Natural killer cell treated with Interleukin-12 subunit alpha and Interleukin-12 subunit beta and Interleukin-15 and Interleukin-18, amount 100 ng/mL, for 72 hours (primary cell): ENCODE measurements at places on chromosomes 1 and 21. TPM values are rescaled to one million over a fixed set of nuclear protein-coding genes. Genes with fewer than 3 reads are reported as not detected.

OR2L5 gene
- total RNA-seq: not detected

DNA sequence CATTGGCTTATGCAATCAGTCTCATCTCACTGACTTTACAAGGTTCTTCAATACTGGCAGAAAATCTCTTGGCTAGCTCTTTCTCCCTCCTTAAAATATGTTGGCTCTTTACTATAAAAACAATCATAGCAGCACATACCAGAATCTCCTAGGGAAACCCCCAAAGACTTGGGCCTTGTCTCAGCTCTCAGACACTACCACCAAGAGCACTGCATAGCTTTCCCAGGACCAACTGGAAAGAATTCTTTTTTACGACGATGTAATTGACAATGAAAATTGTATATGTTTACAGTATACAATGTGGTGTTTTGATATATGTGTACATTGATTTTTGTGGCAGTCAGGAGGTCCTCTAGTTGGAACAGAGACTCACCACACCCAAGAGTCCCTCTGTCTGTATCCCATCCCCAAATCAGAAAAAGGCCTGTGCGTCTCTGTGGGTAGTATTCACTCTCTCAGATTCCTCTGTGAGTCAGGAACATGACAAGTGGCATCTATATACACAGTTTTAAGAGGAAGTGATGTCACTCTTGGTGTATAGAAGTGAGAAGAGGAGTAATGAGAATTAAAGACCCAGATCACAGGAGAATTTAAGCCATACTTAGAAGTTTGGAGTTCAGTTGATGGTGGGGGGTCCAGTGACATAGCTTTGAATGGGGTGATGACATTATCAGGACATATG lies 21.1 kb downstream of the SMAP2 start:
- H3K27me3 ChIP-seq: no peaks in the 10 kb centered on the region
- peaks cover 61% of the 10 kb centered on the region for H3K4me1 ChIP-seq
- DNase-seq: no peak
- H3K4me3 ChIP-seq: peak overlapping the region; percentile 82

DNA sequence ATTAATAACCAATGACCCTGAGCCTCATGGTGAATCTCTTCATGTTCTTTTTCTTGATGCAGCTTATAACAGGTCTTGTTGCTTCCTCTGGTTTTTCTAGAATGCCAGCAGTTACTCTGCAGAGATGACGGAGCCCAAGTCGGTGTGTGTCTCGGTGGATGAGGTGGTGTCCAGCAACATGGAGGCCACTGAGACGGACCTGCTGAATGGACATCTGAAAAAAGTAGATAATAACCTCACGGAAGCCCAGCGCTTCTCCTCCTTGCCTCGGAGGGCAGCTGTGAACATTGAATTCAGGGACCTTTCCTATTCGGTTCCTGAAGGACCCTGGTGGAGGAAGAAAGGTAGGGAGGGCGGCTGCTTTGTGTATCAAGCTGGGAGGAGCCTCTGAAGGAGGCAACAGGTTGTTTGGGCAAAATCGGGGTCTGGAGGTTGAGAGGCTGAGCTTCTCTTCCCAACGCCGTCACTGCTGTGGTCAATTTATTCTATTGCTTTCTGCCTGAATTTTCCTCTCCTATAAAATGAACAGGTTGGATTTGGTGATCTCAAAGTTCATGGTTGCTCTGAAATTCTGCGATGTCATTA lies 6.7 kb downstream of the ABCG1 start:
- H3K36me3 ChIP-seq: no peaks in the 10 kb centered on the region
- H3K4me3 ChIP-seq: no peak overlapping the region
- H3K4me1 ChIP-seq: peaks cover 23% of the 10 kb centered on the region
- H3K27ac ChIP-seq: no peak overlapping the region
- H3K27me3 ChIP-seq: peaks cover 8% of the 10 kb centered on the region

WNT9A gene
- 0.11 TPM for total RNA-seq

DNA sequence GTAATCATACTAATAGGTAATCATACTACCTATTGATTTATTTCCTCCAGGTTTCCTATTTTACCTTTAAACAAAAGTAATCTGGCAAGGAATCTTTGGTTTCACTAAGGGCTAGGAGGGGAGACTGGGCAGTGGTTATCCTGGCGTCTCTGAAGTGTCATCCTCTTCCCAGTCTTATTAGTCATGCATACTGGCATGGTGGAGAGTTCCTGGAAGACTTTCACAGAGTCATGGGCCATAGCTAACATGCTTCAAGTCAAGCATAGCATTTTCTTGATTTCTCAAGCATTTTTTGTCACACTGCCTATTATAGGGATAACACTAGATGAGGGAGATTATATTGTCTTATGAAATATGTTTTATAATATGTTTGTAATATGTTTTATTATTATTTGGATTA lies 64.0 kb upstream of the ASB17 start:
- H3K27ac ChIP-seq: no peak overlapping the region
- no peak for DNase-seq
- no peaks in the 10 kb centered on the region for H3K36me3 ChIP-seq

DNA sequence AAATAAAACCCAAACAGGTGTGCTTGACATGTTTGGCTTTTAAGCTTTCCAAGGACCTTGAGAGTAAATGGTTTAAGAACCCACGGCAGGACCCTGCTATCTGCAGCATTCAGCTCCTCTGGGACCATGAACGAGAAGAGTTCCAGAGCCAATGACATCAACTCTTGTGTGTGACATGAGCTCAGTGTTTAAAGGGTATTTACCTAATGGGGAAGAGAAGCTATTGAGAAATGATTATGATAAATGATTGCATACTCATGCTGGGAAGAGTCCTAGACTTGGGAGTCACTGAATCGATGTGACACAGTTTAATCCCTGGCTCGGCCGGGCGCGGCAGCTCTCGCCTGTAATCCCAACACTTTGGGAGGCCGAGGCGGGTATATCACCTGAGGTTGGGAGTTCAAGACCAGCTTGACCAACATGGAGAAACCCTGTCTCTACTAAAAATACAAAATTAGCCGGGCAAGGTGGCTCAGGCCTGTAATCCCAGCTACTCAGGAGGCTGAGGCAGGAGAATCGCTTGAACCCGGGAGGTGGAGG lies 55.4 kb downstream of the KANK4 start:
- H3K36me3 ChIP-seq: no peaks in the 10 kb centered on the region
- no peak overlapping the region for H3K4me3 ChIP-seq
- H3K27ac ChIP-seq: no peak overlapping the region
- no peaks in the 10 kb centered on the region for H3K4me1 ChIP-seq

DNA sequence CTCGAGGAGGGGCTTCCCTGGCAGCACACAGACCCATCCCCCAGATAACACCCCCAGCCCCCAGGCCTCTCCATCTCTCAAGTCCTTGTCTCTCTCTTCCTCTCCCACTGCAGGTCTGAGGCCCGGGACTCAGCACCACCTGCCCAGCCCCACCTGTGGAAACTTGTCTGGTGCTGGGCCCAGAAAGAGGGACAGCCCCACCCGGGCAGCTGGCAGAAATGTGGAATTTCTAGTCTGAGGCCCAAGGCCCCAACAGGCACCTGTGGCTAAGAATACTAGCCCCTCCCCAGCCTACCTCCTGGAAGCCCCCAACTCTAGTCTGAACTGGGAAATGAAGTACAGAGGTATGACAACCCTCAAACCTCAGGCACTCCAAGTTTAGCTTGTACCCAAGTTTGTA lies 15.4 kb downstream of the TTC39A start:
- no peak for DNase-seq
- no peak overlapping the region for H3K4me3 ChIP-seq
- peaks cover 8% of the 10 kb centered on the region for H3K4me1 ChIP-seq
- H3K27ac ChIP-seq: peak overlapping the region; percentile 73

DNA sequence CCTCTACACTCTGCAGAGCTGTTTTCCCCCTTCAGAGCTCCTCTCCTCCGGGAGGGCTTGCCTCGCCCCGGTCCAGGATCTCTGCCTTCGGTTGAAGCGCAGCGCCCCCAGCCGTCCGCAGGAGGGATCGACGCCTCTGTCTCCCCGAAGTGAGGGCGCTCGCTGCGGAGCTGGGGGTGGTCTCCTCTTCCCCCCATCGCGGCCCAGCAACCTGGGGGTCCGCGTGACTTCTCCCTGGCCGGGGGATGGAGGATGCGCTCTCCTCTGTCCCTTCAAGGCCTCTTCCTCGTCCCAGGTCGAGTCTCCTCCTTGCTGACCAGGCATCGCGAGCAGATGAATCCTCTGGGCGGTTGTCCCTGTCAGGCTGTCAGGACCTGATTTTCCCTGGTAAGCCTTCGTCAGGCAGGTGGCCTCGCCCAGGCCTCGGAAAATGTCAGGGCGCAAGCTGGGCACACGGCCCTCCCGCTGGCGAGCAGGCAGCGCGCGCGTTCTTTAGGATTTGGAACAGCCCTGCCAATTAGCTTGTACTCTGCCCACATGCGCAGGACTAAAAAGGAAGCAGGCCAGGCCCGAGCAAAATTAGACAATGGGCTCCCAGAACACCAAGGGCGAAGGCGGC lies 90.5 kb downstream of the EDEM3 start:
- peaks cover 10% of the 10 kb centered on the region for H3K4me1 ChIP-seq

DNA sequence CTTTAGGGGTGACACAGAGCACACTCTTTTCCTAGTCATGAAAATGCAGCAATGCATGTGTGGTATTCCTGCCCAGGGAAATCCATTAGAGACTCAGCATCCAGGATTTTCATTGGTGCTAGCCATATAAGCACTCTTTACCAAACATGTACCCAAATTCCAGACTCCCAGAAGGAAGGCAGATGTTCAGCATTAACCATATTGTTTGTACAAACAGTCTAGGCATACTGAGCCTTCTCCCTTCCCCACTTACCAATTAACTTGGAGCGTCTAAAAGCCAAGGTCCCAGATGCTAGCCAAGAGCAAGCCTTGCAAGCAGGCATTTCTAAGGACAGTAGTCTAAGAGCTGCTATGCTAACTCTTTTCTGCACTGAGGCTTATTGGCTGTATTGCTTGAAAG lies 27.9 kb downstream of the ZBED6 start:
- peaks cover 39% of the 10 kb centered on the region for H3K36me3 ChIP-seq
- no peak for DNase-seq
- H3K27me3 ChIP-seq: no peaks in the 10 kb centered on the region
- no peak overlapping the region for H3K4me3 ChIP-seq
- no peak overlapping the region for H3K27ac ChIP-seq
- H3K4me1 ChIP-seq: peaks cover 33% of the 10 kb centered on the region

TSPAN1 gene
- total RNA-seq: not detected

EXTL1 gene
- total RNA-seq: not detected

DNA sequence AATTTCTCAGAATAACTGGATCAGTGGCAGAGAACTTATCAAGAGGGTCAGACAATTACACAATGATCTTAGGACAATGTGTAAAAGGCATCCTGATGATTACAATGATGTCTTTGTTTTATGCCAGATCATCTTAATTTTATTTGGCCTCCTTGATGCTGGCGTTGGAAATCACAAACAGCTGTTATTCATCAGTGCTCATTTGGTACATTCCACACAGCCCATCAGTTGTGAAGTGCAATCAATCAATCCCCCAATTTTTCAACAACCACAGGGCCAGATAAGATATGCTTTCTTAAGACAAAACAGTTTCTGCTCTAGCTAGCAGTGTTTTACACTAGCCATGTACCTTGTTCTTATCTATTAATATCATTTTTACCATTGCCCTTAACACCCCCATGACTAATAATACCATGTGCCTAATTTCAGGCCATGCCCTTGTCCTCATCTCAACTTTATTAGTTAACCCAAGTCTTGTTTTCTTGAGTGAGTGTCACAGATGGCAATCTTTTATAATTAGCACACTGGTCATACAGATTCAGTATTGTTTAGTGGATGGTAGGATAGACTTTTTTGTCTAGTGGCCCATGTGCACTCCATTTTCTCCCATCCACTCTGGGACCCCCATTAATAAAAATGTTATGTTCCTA lies 40.8 kb upstream of the COL24A1 start:
- H3K4me1 ChIP-seq: no peaks in the 10 kb centered on the region
- no peak for DNase-seq

DNA sequence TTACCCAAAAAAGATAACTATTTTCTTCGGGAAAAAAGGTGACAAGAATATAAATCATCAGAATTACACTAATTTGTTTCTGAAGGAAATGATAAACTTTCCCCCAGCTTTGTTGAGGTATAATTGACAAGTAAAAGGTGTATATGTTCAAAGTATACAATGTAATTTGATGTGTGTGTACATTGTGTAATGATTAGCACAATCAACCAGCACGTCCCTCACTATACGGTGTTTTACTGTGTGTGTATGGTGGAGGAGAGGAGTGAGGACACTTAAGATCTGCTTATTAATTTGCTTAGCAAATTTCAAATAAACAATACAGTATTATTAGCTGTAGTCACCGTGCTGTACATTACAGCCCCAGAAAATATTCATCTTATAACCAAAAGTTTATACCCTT lies 77.7 kb downstream of the CAMTA1 start:
- peaks cover 5% of the 10 kb centered on the region for H3K36me3 ChIP-seq
- H3K4me3 ChIP-seq: no peak overlapping the region
- DNase-seq: no peak
- no peaks in the 10 kb centered on the region for H3K27me3 ChIP-seq
- no peak overlapping the region for H3K27ac ChIP-seq

DNA sequence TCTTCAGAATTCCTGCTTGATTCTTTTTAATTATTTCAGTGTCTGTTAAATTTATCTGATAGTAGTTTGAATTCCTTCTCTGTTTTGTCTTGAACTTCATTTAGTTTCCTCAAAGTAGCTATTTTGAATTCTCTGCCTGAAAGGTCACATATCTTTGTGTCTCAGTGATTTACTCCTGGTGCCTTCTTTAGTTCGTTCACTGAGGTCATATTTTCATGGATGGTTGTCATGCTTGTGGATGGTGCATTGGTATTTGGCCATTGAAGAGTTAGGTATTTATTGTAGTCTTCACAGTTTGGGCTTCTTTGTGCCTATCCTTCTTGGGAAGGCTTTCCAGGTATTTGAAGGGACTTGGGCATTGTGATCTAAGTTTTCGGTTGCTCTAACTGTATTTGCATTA lies 267.9 kb downstream of the HHAT start:
- no peak for DNase-seq
- no peaks in the 10 kb centered on the region for H3K4me1 ChIP-seq
- H3K4me3 ChIP-seq: no peak overlapping the region
- H3K27me3 ChIP-seq: peaks cover 24% of the 10 kb centered on the region
- peaks cover 6% of the 10 kb centered on the region for H3K36me3 ChIP-seq

OR2M3 gene
- total RNA-seq: not detected

DNA sequence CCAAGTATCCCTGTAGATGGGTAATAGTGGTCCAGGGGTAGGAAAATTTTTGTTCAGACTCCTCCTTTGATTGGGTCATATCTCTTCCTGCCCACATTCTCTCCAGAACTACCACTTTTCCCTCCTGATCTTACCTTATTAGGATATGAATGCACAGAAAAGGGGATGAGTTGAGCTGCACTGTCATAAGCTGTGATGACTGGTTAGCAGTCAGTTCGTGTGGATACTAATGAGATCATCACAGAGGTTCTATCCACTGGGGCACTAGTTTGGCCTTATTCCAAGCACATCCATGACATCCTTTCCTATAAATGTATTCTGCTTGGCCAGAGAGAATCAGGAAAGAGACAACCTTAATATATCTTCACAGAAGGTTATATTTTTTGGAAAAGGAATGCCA lies 22.1 kb upstream of the TBX15 start:
- no peak overlapping the region for H3K4me3 ChIP-seq
- H3K4me1 ChIP-seq: peaks cover 10% of the 10 kb centered on the region
- H3K36me3 ChIP-seq: peaks cover 31% of the 10 kb centered on the region
- peaks cover 69% of the 10 kb centered on the region for H3K27me3 ChIP-seq
- H3K27ac ChIP-seq: no peak overlapping the region
- DNase-seq: no peak

AMY1C gene
- total RNA-seq: not detected

LENEP gene
- total RNA-seq: 4.3 TPM
